Fibroblast of skin of right quadriceps (primary cell): ENCODE measurements at places on chromosomes 12 and 14.

DNA sequence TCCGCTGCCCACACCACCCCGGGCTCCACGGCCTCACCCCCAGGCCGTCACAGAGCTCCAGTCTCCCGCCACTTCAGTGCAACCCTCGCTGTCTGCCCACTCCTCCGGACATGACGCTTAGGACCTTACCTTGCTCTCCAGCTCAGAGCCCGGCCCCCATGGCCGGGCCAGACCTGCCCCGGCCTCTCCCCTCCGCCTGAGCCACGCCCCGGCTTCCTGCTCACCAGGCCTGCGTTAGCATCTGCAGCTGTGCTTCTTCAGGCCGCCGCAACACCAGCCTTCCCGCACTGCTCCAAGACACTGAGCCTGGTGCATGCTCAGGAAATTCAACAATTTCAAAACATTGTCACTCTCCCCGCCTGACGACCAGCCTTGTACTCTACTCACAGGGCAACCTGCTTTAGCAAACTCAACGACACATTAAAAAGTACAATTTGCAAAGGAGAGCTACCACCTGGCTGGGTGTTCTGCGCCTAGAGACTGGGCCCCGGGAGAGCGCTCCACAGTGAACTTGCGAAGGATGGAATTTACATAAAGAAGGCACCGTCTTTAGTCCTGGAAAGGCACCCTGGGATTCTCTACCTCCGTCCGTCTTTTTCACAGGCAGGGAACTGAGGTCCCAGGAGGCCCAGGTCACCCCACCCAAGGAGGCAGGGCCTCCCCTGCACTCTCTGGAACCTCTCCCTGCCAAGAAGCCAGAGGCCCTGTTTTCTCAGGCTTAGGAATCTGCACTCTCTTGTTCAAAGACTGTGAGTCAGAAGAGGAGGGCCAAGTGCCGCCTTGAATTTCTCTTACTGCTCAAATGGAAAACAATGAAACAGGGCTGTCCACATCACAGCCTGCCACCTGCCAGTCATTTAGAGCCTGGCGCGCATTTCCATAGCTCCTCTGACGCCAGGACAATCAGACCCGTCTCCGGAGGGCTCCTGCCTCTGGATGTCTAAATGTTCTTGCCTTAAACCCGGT lies 51.3 kb downstream of the STX2 start:
- peak; percentile 42 for DNase-seq

- no peak for DNase-seq
Measured at GRCh38 chr12:113910751-113911272, 55.3 kb downstream of the RBM19 start.

- no peak for DNase-seq
Measured at GRCh38 chr14:60487211-60487610, 1.3 kb upstream of the C14orf39 start.

DNA sequence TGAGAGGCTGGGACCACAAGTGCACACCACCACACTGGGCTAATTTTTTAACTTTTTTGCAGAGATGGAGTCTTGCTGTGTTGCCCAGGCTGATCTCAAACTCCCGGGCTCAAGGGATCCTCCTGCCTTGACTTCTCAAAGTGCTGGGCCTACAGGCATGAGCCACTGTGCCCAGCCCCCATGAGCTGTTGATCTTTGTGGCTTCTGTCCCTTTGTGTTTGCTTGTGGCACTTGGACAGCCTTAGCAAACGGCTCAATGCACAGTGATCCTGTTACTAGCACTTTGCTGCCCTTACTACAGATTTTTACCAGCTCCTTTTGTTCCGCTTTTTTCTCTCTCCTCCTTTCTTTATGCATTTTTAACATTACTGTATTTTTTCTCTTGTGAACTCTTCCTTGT lies 25.3 kb upstream of the EVL start:
- no peak for DNase-seq

DNA sequence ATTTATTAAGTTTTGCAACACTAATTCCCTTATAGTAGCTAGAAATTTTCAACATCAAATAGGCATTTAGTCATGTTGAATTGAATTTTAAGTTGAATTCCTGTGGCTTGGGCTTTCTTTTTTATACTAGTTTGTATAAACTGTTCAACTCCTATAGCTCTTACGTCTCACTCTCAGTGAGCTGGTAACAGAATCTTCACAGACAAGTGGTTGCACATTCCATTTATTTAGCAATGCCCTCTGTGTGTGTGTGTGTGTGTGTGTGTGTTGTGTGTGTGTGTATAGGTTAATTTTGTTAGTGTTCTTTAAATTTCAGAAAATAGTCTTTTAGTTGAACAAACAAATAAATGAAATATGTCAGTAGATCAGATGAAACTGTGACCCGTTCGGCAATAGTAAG lies 425.0 kb downstream of the NPAS3 start:
- DNase-seq: peak; percentile 72
